ENCODE measurements at places on chromosomes 2 and 18.

DNA sequence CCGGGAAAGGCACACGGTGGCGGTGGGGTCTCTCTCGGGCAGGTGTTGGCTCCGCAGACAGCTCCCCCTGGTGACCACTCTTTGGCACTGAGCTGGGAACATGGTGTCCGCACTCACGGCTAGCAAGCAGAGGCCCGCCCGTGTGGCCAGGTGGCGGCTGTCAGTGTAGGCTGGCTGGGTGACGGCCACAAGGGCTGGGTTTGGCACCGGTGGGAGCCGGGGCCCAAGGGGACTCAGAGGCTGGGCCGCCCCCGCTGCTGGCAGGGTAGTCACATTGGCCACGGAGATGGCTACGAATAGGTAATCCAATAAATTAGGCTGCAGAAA, 1071.7 kb downstream of the RPIA start:
- DNase-seq, result no peak

DNA sequence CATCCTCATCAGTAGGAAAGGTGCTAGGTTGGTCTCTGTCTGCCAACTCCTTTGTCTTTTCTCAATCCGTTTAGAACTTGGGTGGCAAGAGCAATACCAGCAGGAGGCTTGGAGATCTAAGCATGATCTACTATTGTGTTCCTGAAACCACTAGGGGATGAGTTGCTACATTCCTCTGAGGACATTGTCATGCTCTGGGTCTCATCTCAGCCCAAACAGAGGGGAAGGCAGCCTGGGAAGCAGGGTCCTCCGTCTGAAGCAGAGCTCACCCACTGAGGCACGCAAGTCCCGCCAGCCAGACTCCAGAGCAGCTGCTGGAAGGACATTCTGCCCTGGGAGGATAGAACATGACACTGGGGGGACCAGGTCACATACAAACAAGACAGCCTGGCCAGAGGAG, 162.9 kb downstream of the MTCL1 start:
- no peak for DNase-seq

GRCh38 chr2:48170281-48170680, 264.0 kb upstream of the FBXO11 start:
- DNase-seq, result no peak

- no peak for DNase-seq
Observed at GRCh38 chr2:9692456-9693195, 61.8 kb upstream of the YWHAQ start.

- DNase-seq, result no peak
Observed at GRCh38 chr2:227782804-227783203, 30.8 kb upstream of the CCL20 start.

DNA sequence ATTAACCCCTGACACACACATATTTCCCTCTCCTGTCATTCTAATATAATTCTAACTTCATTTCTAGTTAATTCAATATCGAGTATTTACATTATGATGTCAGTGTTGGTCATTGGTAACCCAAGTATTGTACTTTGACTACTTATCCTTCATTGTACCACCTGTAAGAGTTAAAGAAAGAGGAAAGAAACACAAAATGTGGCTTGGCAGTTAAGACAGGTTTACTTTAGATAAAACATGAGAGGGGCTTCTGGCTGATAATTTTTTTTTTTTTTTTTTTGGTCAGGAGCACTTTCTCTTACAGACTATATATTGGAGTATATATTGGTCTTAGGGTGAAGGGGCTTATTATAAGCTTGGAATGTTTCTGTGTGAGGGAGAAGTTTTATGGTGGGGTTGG, 57.0 kb upstream of the ACYP2 start:
- no peak for DNase-seq

DNA sequence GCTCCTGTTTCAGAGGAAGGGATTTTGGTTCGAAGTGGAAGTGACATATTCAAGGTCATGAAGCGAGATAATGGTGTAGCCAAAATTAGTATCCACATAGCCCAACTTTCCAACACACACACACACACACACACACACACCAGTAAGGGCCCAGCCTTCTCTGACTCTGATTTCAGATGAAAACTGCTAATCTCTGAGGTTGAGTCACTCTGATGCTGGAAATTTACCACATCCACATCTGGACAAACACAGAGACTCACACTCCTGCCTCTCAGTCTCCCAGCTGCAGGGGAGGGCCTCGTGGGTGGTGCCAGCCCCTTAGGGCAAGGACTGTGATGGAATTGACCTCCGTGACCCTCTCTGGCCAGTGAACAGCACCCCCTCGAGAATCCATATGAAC, 29.0 kb upstream of the SLC35F6 start:
- DNase-seq, result no peak

- DNase-seq, result no peak
Observed at GRCh38 chr2:64848945-64849344, 140.3 kb upstream of the SLC1A4 start.

GRCh38 chr2:191009541-191010374, 4.2 kb downstream of the STAT1 start:
- no peak for DNase-seq

DNA sequence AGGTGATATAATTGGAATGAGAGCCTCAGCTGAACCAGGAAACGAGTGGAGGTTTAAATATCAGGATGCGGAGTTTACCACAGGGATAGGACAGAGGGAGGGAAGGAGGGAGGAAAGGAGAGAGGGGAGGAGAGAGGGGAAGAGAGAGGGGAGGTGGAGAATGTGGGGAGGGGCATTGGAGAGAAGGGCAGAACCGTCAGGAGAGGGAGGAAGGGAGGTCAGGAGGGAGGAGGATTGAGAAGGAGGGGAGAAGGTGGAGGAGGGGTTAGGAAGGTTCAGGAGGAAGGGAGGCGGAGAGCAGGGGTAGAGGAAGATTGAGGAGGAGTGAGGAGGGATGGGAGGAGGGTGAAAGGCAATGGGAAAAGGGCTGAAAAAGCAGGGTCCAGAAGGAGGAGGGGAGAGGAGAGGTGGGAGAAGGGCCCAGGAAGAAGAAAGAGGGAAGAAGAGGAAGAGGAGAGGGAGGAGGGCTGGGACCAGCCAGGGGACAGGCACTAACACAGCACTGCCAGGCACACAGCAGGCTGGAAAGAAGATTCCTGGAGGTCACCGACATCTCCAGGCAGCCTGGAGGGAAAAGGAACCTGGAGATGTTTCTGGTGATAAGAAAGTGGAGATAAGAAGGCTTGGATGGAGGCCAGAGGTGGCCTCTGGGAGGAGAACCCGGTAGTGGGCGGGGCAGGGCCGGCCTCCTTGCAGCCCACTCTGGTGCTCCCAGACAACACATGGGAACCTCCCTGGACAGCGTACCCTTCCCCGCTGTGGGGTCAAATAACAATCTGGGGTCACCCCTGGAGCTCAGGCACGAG, 176.7 kb upstream of the SMAD2 start:
- no peak for DNase-seq

- DNase-seq, result no peak
Observed at GRCh38 chr2:45729753-45730512, 78.5 kb downstream of the PRKCE start.

- DNase-seq, result no peak
Observed at GRCh38 chr2:19299032-19299431, 59.4 kb downstream of the OSR1 start.

GRCh38 chr2:122851161-122851560, 1095.7 kb downstream of the TSN start:
- no peak for DNase-seq

DNA sequence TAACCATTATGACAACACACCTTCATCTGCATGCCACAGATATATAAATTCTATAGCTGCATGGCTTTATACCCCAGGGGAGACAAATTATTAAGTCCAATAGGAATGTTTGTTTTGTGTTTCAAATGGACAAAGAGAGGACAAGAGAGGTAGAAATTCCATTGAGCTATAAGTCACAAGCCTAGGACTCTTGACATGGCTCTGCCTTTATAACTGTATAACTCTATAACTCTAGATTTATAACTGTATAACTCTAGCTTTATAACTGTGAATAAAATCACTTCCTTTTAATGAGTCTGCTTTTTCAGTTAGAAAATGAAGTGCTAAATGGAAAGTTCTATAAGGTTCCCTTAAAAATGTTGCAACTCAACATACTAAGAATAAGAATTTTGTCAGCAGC, 106.4 kb downstream of the SCN9A start:
- DNase-seq, result no peak

DNA sequence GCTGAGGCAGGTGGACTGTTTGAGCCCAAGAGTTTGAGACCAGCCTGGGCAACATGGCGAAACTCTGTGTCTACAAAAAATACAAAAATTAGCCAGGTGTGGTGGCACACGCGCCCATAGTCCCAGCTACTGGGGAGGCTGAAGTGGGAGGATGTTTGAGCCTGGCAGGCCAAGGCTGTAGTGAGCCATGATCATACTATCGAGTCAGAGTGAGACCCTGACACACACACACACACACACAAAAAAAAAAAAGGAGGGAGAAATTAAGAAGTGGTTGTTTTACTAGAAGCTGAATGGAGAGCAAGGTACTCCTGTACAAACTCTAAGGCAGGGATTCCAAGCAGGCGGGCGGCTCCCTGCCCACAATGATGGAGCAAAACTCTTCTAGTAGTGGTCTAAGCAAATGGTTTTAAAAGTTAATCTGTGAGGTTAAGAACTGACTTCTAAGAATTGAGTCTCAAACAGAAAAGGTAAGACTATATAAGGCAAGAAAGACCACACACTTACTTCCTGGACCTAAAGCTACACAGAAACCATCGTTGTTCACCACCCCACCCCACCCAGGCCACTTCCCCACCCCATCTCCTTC, 2.6 kb downstream of the ANKRD44 start:
- no peak for DNase-seq

DNA sequence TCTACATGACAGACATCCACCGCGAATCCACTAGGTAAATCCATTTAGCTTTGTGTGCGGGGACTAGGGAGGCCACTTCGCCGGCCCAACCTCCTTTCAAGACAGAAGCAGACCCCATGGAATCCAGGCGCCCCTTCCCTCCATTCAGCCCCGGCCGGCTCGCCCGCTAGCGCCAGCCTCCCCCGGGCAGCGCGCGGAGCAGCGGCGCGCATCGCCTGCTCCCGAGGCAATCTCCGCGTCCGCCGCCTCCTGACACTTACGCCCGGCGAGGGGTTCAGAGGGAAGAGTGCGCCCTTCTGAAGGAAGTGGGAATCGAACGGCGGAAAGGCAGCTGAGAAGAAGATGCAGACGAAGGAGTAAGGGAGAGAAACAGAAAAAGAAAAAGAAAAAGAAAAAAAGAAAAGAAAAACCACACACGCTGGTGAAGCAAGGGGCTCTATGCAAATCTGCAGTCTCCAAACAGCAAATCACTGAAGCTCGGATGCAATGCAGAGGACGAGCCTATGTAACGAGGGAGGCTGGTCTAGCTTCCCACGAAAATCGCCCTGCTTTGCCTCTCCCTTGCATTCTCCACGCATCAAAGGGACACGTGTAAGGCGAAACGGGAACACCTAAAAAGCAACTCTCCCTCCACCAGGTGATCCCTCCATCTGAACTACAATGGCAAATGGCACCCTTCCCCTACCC, 684.4 kb downstream of the NRXN1 start:
- no peak for DNase-seq

- no peak for DNase-seq
Observed at GRCh38 chr18:79921984-79922965, 29.2 kb downstream of the SLC66A2 start.

GRCh38 chr2:172249334-172249733, 146.6 kb upstream of the DLX2 start:
- no peak for DNase-seq

GRCh38 chr2:151727593-151728552, 6.4 kb downstream of the NEB start:
- DNase-seq, result no peak

GRCh38 chr2:234257859-234258561, 207.5 kb downstream of the SPP2 start:
- DNase-seq, result no peak

- no peak for DNase-seq
Observed at GRCh38 chr2:240292035-240292574, 143.4 kb upstream of the GPC1 start.

DNA sequence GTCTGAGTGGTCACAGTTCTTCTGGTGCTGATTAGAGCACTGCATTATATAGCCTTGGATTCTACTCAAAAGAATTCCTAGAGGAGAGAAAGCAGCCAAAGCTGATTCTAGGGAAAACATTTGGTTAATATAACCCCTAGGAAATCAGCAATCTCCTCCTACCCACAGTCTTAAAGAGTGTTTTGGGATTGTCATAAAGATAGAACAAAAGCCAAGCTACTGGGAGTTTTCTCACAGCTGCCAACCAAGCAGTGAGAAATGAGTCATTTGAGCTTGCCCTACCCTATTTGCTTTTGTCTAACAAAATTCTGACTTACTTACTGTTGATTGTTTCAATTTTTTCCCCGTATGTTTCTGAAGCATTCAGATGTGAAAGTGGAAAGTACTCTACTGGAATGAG, 469.3 kb downstream of the PLCL1 start:
- DNase-seq, result no peak

GRCh38 chr2:24682304-24682703, 110.9 kb downstream of the PTRHD1 start:
- DNase-seq, result no peak

DNA sequence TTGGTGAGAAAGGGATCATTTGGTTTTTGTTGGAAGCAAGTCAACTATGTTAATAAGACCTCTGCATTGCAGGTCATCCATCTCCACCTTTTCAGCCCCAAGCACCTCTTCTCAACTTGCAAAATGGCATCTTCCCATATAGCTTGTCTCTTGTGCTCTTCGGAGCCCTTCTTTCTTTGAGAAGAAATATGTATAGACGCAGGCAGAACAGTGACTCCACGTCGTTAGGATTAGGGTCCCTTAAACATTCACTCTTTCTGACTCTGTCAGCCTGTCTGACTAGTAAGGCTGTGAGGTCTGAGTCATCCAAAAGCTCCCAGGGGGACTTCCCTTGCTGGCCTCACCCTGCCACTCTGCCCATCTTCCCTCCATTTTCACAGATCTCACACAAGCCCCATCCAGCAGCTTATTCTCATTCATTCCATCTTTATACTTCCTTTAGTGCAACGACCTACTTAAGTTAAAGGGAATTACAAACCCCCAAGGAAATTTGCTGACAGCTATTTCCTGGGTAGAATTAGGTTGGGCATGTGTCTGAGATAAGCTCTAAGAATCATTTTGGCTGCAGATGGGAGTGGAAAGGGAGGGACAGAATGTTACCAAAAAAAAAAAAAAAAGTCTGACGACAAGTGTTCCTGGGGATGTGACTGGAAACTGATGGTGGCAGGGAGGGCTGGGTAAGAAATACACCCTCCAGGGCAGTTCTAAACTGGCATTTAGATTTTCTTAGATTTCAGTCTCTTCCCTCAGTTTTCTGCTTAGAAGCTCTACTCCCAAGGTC, 37.7 kb upstream of the MEX3C start:
- no peak for DNase-seq

GRCh38 chr2:241975593-241976284, 106.2 kb downstream of the RTP5 start:
- no peak for DNase-seq

- DNase-seq, result no peak
Observed at GRCh38 chr2:64972876-64973275, 16.3 kb upstream of the SLC1A4 start.

GRCh38 chr2:222864296-222864695, 3.5 kb downstream of the ACSL3 start:
- DNase-seq, result no peak

DNA sequence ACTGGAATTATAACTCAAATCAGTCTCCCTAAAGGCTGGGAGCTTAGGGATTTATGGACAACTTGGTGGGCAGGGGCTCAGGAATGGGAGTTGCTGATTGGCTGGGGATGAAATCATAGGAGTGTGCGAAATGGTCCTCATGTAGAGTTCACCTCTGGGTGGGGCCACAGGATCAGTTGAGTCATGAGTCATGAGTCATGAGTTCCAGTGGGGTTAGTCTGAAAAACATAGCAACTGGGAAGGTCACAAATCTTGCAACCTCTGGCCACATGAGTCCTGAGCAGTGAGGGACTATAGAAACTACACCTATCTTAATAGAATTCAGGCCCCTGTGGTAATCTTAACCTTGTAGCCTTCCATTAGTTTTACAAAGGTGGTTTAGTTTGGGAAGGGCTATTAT, 383.3 kb downstream of the RBM43 start:
- DNase-seq, result no peak

Data from right renal pelvis (tissue), 4 donors.